Spleen (tissue), 13 donors: ENCODE measurements at places on chromosomes 3 and 15.

GRCh38 chr3:12231431-12231830 is 57.4 kb upstream of the PPARG start:
- H3K27ac ChIP-seq: no peak overlapping the region
- H3K4me1 ChIP-seq: no peaks in the 10 kb centered on the region
- DNase-seq: no peak
- H3K27me3 ChIP-seq: no peaks in the 10 kb centered on the region

GRCh38 chr3:183808355-183808754 is 17.0 kb downstream of the MAP6D1 start:
- H3K27ac ChIP-seq: no peak overlapping the region
- H3K36me3 ChIP-seq: peaks cover 98% of the 10 kb centered on the region
- no peak overlapping the region for H3K4me3 ChIP-seq
- no peak for DNase-seq
- H3K4me1 ChIP-seq: no peaks in the 10 kb centered on the region

DNA sequence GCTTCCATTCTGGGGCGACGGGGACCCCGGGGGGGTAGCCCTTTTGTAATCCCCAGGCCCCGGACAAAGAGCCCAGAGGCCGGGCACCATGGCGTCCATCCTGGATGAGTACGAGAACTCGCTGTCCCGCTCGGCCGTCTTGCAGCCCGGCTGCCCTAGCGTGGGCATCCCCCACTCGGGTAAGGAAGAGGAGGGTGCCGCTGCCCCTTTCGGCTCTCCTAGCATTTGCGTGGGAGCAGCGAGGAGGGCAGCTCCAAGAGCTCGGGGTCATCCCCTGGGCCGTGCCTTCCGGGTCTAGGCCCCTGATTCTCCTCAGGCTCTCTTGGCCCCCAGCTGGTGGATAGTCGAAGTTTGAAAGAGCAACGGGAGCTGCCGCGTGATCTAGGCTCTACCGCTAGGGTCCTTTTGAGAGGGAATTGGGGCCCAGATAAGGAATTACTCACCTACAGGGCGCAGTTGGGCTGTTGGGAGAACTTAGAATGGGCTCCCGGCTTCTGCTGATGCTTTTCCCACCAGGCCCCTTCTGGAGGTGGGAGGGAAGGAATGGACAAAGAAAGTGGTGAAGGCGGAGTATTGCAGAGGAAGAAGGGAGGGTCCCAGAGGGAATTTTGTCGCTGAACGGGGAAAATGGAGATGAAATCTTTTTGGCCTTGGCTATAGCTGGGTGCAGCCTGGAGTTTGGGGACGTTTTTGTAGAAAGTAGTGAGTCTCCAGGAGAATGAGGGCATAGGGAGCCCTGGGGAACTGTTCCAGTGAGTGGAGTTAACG is 615 bp downstream of the VPS18 start:
- peaks cover 21% of the 10 kb centered on the region for H3K4me1 ChIP-seq
- H3K36me3 ChIP-seq: peaks cover 13% of the 10 kb centered on the region
- no peaks in the 10 kb centered on the region for H3K27me3 ChIP-seq

- no peak overlapping the region for H3K27ac ChIP-seq
- H3K36me3 ChIP-seq: peaks cover 6% of the 10 kb centered on the region
- no peak for DNase-seq
- H3K4me3 ChIP-seq: no peak overlapping the region
Measured at GRCh38 chr3:195268576-195269309, 2.2 kb downstream of the XXYLT1 start.

DNA sequence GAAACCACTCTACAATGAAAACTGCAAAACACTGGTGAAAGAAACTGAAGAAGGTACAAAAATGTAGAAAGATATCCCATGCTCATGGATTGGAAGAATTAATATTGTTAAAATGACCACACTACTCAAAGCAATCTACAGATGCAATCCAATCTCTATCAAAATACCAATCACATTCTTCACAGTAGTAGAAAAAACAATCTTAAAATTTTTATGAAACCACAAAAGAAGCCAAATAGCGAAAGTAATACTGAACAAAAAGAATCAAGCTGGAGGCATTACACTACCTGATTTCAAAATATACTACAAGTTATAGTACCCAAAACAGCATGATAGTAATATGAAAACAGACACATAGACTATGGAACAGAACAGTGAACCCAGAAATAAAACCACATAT is 36.9 kb downstream of the TXNRD3 start:
- H3K27me3 ChIP-seq: no peaks in the 10 kb centered on the region
- H3K36me3 ChIP-seq: no peaks in the 10 kb centered on the region
- no peak overlapping the region for H3K4me3 ChIP-seq
- no peaks in the 10 kb centered on the region for H3K4me1 ChIP-seq
- DNase-seq: no peak

DNA sequence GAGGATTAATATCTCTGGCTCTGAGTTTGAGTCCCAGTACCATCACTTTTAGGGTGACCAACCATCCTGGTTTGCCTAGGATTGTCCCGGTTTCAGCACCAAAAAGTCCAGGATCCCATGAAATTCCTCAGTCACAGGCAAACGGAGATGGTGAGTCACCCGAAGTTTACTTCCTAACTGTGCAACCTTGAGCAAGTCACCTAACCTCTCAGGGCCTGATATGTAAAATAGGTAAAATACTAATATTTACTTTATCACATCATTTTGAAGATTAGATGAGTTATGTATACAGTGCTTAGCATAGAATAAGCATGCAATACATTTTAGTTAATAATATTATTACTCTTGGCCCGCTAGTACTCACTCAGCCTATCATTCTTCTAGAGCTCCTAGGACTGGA is 91.1 kb upstream of the KCNMB2 start:
- no peaks in the 10 kb centered on the region for H3K27me3 ChIP-seq
- H3K4me1 ChIP-seq: no peaks in the 10 kb centered on the region
- H3K36me3 ChIP-seq: no peaks in the 10 kb centered on the region

DNA sequence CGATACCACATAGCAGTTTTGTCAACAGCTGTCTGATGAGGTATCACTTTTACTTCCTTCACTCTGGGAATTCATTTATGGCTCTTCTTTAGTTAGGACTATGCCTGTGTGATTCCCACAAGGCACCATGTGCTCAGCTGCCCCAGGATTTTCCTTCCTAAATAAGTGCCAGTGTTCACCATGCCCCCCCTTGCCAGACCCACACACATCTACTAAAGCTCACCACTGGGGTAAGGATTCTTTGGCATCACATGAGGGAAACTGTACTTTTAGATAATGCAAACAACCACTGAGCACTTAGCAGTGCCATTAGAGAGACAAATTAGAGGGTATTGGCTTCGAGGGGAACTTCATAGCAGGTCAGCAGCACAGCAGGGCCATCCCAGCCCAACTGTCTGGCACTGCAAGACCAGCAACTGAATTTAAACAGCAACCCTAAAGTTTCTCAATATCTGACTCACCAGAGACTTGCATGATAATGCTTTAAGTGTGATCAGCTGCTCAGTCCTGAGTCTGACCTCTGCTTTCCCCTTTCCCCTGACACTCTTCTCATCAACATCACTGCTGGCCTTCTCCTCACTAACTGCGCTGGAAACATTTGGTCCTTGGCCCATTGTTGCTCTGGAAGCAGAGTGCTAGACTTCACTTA is 114.3 kb downstream of the STAC start:
- no peak overlapping the region for H3K4me3 ChIP-seq
- H3K27ac ChIP-seq: no peak overlapping the region
- no peaks in the 10 kb centered on the region for H3K4me1 ChIP-seq
- H3K36me3 ChIP-seq: no peaks in the 10 kb centered on the region
- no peak for DNase-seq

DNA sequence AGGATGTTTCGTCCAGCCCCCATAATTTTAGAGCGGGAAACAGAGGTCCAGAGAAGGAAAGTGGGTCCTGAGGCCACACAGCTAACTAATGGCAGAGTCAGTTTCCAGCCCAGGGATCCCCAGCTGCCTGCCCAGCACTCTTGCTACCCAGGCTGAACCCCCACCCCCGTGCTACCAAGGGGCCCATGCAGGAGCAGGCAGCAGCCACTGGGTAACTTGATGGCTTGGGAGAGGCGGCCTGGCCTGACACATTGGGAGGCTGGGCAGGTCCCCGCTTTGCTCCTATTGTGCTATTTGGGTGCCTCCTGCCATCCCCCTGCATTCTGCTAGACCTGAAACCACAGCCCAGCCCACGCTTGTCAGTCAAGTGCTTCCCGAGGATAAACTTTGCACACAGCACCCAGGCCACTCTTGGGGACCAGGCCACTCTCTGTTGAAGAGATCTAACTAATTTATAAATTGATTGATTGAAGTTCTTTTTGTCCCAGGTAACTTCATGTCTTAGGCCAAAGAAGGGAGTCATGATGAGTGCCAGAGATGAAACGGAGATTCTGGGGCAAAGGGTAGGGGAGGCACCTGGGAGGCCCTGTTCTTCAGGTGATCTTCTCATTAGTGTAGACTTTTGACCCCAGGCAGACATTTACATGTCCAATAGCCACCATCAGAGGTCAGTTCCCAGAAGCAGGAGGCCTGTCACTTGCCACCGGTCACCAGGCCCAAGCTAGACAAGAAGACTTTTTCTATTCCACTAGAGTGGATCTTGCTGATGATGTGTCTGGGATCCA is 7.0 kb downstream of the PAK6 start:
- no peaks in the 10 kb centered on the region for H3K27me3 ChIP-seq
- no peaks in the 10 kb centered on the region for H3K36me3 ChIP-seq
- no peak overlapping the region for H3K27ac ChIP-seq

- H3K36me3 ChIP-seq: no peaks in the 10 kb centered on the region
- H3K27me3 ChIP-seq: no peaks in the 10 kb centered on the region
- H3K4me1 ChIP-seq: peaks cover 27% of the 10 kb centered on the region
- H3K4me3 ChIP-seq: no peak overlapping the region
Measured at GRCh38 chr3:184596886-184597575, 35.4 kb downstream of the EPHB3 start.

- H3K4me3 ChIP-seq: no peak overlapping the region
- no peak overlapping the region for H3K27ac ChIP-seq
- no peaks in the 10 kb centered on the region for H3K27me3 ChIP-seq
- H3K4me1 ChIP-seq: peaks cover 25% of the 10 kb centered on the region
- no peak for DNase-seq
Measured at GRCh38 chr3:99866261-99866761, 48.6 kb downstream of the CMSS1 start.

- no peaks in the 10 kb centered on the region for H3K4me1 ChIP-seq
- H3K27ac ChIP-seq: no peak overlapping the region
- H3K4me3 ChIP-seq: no peak overlapping the region
- H3K36me3 ChIP-seq: no peaks in the 10 kb centered on the region
Measured at GRCh38 chr3:102441832-102442231, 7.0 kb downstream of the ZPLD1 start.

DNA sequence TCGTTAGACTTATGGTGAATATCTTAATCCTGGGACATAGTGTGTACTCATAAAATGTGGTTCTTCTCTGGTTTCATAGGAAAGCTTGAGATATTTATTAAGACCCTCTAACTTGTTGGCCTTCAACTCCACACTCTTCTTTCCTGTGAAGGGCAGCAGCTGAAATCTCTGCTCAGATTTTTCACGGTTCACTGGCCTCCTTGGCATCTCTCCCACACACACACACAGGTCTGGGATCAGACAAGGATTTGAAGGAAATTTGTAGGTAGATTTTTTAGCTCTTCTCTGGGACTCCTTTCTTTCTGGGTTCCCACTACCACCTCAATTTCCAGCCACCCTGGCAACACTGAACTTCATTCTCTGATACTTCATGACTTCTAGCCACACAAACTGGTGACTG is 70.2 kb downstream of the MYRIP start:
- no peak overlapping the region for H3K4me3 ChIP-seq
- no peaks in the 10 kb centered on the region for H3K4me1 ChIP-seq
- no peaks in the 10 kb centered on the region for H3K36me3 ChIP-seq

- no peak overlapping the region for H3K4me3 ChIP-seq
- no peaks in the 10 kb centered on the region for H3K36me3 ChIP-seq
- H3K27me3 ChIP-seq: no peaks in the 10 kb centered on the region
- no peak overlapping the region for H3K27ac ChIP-seq
Measured at GRCh38 chr3:126487151-126487771, 11.6 kb upstream of the ZXDC start.
